B cell (primary cell): ENCODE measurements at places on chromosomes 3 and 15.

GRCh38 chr15:61173899-61174689 is 55.0 kb downstream of the RORA start:
- no peak for DNase-seq

DNA sequence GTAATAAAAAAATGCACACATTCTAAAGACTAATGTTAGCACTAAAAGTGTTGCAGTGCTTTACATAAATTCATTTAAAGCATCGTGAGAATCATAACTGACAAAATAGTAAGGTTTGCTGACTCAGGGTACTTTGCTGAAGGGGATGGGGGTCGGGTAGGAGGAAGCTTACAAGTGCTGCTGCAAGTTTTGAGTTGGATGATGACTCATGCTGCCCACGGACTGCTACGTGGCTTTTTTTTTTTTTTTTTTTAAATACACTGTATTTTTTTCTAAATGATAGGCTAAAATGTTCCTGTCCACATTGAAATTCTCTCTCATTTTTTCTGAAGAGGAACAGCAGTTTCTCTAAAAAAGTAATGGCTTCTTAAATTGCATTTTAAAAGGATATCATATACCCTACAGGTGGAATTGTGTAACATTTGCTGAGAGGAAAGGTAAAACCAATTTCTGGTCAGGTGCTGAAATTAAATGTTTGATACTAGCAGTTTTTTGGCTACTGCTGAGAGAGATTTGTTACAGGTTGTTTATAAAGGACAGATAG is 2.2 kb downstream of the MAPK6 start:
- DNase-seq: peak; percentile 49

GRCh38 chr15:81155375-81156218 is 21.5 kb downstream of the CFAP161 start:
- peak; percentile 43 for DNase-seq

DNA sequence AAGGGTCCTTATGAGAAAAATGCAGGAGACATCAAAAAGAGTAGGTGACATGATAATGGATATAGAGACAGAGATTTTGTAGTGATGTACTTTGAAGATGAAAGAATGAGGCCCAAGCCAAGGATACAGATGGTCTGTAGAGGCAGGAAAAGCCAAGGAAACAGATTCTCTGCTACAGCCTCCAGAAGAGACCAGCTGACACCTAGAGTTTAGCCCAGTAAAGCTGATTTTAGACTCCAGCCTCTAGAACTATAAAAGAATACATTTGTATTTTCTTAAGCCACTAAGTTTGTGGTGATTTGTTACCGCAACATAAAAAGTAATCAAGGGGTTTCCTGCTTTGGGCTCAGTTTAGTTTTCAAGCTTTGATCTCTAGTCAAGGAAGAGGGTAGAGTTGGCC is 64.8 kb downstream of the STRIT1 start:
- no peak for DNase-seq

GRCh38 chr3:116441652-116442051 is 3.6 kb downstream of the LSAMP start:
- no peak for DNase-seq

DNA sequence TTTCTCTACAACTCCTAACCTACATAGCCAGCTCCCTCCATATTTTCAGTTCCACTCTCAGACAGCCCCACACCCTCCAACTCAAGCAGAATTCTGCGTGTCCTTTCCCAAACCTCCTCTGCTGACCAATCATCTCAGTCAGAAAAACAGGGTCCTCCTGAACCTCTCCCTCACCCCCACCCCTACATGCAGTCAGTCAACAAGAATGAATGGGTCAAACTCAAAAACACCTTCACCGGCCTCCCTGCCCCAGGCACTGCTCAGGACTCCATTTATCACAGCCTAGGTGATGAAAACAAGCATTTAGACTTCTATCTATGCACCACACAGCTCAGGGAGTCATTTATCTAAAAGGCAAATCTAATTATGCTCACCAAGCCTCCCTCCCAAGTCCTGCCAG is 32.4 kb downstream of the MYL3 start:
- no peak for DNase-seq

DNA sequence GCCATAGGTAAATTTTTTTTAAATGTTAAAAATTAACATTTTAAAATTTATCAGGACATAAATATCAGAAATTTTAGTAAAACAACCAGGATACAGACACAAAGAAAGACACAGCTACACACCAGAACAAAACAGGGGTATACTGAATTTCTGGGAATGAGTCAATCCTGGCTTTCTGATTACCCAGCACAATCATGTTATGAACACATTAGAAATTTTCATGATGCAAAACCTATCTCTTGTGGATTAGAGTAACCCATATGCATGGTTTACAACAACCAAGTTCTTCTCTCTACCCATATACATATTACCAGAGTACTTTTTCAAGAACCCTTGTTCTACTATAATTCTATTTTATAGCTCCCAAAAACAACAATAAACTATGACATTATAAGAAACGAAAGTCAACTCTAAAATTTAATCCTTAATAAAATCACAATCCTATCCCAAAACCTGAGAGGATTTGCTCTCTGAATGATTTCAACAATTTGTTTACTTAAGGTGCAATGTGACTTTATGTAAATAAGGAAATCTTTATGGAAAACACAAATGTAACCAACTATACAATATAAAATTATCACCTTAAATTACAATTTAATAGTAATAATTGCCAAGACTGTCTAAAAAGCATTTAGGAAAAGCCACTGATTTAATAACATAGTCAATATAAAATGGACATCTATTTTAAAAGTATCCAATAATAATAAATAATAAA is 184.5 kb downstream of the TBC1D5 start:
- no peak for DNase-seq

DNA sequence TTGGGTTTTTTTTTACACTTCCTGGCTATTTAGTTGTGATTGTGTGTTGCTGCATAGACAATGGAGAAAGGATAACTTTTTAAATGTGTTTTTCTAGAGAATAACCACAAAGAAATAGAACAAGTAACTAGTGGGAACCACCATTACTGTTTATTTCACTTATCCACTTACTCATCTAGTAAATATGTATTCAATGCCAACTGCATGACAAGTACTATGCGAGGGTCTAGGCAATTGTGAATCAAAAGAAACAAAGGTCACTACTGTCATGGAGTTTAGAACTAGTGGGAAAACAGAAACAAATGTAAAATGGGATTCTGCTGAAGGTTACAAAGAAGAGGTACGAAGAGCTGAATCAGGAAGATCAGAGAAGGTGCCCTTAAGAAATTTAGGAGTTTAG is 600.9 kb upstream of the ROBO2 start:
- no peak for DNase-seq

DNA sequence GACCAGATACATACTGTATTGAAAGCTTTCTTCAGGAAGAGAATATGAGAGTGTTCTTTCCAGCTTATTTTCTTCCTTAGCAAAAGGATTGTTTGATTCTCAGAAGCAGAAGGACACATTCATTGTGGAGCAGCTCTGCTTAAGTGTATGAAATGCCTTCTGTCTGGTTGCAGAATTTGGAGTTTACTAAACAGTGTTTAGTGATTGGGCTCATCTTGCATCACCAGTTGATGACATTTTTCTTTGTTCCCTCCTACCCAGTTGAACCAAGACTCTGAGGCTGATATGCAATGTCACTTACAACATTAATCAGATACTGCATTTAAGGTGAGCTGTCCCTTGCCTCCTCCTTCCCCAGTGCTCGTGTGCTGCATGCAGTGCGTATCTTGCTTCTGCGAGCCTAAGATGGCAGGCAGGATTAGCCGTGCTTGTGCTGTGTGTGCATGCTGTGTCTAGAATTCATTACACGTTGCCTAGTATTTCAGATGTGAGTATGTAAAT is 18.4 kb downstream of the ZBTB38 start:
- peak; percentile 38 for DNase-seq

- no peak for DNase-seq
These were observed 634.0 kb downstream of the OTOL1 start for GRCh38 chr3:162130582-162130981.

DNA sequence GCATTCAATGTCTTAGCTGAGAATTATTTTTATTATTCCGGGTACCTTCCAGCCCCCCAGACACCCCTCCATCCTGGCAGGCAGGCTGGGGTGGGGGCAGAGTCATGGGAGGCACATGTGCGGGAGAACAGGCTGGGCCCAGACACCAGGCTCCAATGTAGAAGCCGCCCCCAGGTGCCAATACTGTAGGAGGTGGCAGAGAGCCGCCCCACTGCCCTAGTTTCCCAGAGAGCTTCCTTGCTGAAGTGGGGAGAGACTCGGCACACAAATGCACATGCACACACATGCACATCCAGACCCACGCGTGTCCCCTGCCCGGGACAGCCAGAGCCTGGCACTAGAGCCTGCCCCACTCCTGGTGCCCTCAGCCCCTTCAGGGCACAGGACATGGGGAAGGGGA is 98.4 kb upstream of the LINGO1 start:
- no peak for DNase-seq

- DNase-seq: no peak
These were observed 249.0 kb downstream of the MCTP2 start for GRCh38 chr15:94480289-94480834.

DNA sequence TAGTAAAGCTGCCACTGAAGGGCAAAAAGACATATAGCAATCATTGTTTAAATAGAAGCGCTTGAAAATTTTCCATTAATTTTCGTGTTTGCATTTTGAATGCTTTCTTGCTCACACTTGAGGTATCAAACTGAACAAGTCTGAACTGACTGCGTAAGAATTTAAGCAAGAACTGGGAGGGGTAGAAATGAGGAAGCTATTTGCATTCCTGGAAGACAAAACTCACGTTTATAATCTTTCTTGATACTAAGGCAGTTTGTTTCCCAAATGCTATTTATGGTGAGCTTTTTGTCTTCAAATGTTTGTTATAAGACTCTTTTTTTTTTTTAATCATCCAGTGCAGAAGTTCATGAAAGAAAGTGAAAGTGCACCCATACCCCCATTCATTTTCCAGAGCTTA is 499.8 kb upstream of the TPRG1 start:
- no peak for DNase-seq

DNA sequence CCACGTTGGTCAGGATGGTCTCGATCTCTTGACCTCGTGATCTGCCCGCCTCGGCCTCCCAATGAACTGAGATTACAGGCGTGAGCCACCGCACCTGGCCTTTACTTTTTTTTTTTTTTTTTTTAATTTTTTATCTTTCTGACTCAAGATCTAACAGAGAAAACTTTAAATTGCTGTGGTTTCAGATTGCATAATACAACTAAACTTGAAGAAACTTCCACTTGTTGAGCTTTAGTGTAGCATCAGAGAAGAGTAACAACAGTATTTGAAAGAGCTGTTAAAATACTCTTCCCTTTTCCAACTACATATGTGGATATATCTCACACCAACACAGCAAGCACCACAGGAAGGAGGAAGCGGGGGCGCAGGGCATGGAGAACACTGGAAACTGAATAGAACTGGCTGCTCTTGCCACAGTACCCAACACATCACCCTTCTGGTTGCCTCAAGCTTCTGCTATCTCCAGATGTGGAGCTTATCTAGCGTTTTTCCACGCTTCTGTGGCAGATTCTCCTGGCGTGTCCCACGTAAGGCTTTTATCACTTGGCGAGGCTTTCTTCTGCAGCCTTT is 45.4 kb downstream of the MAP6D1 start:
- DNase-seq: no peak

- DNase-seq: no peak
These were observed 45.4 kb upstream of the TMC3 start for GRCh38 chr15:81419332-81419943.

DNA sequence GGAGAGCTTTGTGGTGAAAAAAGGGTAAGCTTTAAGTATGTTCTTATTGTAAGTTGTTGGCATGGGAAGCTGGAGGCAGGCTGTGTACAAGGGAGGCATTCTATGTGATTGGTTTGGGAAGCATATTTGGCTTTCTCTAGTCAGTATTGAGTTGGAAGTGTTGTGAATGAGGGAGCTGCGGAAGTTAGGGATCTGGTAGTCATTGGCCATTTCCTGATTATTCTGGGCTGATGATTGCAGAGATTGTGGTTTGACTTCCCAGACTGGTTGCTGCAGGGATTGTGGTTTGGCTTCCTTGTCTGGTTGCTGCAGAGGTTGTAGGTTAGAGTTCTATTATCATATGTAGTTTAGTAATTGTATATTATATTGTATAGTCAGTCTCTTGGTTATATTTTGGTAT is 21.0 kb downstream of the STXBP5L start:
- DNase-seq: no peak

- DNase-seq: no peak
These were observed 50.0 kb upstream of the TSC22D2 start for GRCh38 chr3:150357923-150358607.

- DNase-seq: peak; percentile 30
These were observed 35.4 kb upstream of the TSC22D2 start for GRCh38 chr3:150372722-150373121.

DNA sequence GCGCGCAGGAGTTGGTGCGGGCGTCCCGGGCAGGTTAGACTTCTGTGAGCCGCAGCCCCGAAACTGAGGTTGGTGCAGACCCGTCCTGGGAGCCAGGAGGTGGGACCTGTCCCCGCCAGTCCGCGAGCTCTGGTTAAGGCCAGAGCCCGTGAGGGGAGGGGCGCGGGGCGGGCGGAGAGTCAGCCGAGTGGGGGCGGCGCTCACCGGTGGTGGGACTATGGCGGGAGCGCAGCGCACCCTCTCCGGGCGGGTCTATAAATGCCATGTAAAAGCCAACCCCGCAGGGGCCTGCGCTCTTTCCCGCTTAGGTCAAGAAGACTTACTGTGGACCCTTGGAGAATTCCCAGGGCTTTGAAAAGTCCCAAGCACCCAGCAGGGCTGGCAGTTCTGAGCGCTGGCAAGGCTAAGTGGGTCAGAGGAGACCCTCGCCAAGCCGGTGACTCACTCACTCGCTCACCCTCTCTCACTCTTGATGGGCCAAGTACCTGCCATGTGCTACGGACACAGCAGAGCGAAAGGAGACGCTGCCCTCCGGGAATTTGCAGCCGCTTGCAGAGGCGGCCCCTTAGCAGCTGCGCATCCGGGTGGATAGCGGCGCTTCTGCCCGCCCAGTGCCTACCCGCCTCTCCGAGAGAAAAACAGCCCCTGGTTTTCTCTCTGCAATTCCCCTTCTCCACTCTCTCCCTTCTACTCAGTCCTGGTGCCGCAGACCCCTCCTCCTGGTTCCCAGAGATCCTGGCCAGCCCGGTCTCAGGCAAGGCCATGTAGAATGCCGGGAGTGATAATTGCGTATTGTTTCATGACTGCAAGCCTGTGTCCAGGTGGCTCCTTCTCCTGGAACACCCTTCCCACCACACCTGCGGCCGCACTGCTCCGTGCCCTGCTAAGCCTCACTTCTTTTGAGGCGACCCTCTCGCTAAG is at the start of gene ALDH1L1:
TSS of gene ALDH1L1 (minus strand) at position 110 of the 921 bp plus-strand sequence. CDS start 19,607 bp downstream, outside the sequence.
- no peak for DNase-seq
